Skin of body (tissue), 3 donors: ENCODE measurements at places on chromosomes 6 and 20.
A peak's percentile ranks its signal among the peaks of the same experiment; 100 is the strongest.

DNA sequence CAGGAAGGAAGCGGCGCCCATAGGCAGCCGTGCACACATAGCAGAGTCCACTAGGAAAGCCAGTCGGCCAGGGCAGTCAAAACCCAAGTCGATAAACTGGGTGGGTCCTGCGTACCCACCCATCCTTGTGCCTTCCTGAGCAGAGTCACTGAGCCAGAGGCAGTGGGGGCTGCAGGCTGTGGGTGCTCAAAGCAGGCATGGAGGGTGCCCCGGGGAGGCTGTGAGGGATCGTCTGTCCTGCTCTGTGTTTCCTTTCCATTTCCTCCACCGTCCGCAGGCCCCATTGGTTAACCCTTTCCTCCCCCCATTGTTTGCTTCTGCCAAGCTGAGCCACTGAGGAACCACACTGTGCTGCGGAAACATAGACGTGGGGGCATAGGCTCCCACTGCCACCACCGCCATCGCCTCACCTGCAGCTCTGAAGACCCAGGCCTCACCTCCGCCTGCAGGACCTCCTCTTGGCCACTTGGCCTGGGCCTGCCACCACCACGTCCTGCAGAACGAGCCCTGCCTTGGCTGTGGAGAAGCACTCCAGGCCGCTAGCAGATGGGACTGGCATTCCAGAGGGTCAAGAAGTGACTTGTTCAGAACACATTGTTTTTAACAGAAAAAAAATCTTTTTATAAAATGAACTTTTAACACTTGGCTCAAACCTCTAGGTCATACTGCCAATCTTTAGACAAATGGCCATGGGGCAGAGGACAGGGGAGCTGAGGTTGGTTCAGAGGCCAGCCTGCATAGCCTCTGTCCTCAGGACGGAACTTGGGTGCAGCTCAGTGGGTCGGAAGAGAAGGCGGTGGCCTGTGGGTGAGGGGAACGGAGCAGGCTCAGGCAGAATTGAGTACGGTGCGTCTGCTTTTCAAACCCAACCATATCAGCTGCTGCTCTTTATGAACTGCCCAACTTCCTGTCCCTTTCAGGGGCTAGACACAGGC lies 52.6 kb downstream of the TCP11 start:
- DNase-seq: no peak

- no peak for DNase-seq
Measured at GRCh38 chr20:11076434-11077105, 402.8 kb upstream of the JAG1 start.

- DNase-seq: no peak
Measured at GRCh38 chr20:21033817-21034216, 72.3 kb downstream of the LINC00237 start.

DNA sequence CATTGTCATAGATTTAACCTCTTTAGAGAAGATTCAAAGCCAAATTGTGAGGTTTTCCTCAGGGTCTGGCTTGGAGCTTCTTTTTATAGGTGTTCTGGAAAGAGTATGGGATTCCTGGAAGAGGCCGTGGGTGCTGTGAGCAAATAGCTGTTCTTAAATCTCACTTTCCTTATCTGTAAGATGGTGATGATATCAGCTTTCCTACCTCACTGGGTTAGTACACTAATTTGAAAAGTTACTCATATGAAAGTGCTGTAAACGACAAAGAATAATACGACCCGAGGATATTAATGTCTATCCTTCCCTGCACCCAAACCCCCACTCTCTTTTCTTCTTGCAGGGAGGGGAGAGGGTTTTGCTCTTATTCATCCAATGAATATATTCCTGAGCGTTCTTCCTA lies 116.9 kb upstream of the ENPP5 start:
- DNase-seq: no peak

GRCh38 chr20:17648791-17649730 lies 33.0 kb downstream of the RRBP1 start:
- DNase-seq: no peak

GRCh38 chr6:26556263-26557070 lies 18.3 kb downstream of the HMGN4 start:
- peak; percentile 79 for DNase-seq

DNA sequence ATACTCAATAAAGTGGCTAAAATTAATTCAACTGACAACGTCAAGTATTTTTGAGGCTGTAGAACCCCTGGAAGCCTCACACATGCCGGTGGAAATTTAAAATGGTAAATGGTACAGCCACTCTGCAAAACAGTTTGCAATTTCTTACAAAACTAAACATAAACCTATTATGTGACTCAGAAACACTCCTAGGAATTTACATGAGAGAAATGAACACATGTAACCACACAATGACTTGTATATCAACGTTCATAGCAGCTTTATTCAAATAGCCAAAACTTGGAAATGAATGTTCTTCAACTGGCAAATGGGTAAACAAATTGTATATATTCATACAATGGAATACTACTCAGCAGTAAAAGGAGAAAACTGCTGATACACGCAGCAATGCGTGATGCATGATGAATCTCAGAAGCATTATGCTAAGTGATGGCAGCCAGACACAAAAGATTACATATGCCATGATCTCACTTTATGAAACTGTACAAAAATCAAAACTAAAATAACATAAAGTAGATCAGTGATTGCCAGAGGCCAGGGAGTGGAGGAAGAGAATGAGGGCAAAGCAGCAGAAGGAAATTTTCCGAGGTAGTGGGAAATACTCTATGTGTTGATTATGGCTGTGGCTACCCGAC lies 112.5 kb downstream of the FAM50B start:
- DNase-seq: no peak

GRCh38 chr6:106927531-106928398 lies 46.8 kb downstream of the CD24 start:
- DNase-seq: no peak

DNA sequence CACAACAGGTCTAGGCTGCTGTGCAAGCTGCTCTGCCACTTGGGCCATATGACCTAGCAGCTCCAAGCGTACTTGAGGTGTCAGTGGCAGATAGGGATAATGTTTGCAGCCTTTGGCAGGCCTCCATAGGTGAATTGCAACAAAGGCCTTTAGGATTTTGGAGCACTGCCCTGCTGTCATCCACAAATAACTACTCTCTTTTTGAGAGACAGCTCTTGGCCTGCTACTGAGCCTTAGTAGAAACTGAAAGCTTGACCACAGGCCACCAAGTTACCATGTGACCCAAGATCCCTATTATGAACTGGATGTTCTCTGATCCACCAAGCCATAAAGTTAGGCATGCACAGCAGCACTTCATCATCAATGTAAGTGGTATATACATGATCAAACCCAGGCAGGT lies 29.9 kb downstream of the FBXO30 start:
- no peak for DNase-seq

GRCh38 chr20:57625181-57625958 lies 5.1 kb upstream of the ZBP1 start:
- DNase-seq: no peak

- DNase-seq: no peak
Measured at GRCh38 chr6:155256122-155256795, 7.6 kb upstream of the CLDN20 start.

DNA sequence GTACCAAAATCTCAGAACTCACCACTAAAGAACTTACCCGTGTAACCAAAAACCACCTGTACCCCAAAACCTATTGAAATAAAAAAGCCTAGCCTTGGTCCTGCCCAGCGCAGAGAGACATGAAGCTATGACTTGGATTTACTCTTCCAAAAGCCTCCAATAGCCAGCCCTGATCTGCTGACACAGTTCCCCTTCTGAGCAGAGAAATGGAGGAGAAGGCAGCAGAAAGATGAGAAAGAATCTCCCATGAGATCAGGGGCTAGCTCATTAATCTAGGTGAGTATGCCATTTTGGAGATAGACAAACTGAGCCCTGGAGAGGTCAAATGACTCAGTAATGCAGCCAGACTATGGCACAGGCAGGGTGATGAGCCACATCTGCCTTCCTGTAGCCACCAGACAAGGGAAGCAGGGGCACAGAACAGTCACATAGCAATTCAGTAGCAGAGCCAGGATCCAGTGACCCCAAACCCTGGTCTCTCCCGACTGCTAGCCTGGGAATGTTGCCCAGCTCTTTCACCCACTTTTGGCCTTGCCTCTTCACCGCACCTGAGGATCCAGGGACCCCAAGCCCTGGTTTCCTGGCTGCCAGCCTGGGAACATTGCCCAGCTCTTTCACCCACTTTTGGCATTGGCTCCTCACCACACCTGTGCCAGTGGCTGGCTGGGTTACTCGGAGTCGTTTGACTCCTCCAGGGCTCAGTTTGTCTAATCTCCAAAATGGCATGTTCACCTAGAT lies 7.2 kb upstream of the SDCBP2 start:
- no peak for DNase-seq

- no peak for DNase-seq
Measured at GRCh38 chr6:167146135-167146534, 11.6 kb downstream of the GPR31 start.

GRCh38 chr6:145752638-145753037 lies 17.3 kb upstream of the EPM2A start:
- DNase-seq: no peak

DNA sequence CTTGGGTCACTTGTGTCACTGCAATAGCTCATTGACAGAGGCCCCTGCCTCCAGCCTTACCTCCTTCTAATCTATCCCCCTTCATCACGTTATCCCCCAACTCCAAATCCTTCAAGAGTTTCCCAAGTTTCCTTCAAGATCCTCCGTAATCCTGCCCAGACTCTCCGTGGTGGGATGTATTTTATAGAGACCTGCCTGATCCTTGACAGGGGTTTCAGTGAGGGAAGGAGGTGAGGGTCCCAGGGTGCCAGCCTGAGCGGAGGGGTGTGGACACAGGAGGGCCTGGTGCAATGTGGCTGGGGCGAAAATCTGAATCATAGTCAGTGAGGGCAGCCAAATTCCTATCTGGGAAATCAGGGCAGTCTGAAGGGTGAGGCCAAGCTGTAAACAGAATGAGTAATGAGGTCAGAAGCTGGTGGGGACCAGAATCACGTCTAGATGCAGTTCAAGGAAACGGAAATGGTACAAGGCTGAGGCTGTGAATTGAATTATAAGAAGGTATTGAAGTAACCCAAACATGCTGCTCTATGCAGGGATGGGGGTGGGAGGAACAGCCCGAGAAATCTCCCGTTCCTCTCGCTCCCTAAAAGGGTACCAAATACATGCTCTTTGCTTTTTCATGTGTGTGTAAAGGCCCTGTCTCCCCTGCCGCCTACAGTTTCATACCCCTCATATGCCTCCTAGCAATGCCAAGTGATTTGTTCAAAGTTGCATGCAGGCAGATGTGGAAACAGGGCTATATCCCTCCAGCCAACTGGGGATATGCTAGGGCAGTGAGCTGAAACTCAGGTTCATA lies 35.4 kb upstream of the PIM1 start:
- DNase-seq: no peak

DNA sequence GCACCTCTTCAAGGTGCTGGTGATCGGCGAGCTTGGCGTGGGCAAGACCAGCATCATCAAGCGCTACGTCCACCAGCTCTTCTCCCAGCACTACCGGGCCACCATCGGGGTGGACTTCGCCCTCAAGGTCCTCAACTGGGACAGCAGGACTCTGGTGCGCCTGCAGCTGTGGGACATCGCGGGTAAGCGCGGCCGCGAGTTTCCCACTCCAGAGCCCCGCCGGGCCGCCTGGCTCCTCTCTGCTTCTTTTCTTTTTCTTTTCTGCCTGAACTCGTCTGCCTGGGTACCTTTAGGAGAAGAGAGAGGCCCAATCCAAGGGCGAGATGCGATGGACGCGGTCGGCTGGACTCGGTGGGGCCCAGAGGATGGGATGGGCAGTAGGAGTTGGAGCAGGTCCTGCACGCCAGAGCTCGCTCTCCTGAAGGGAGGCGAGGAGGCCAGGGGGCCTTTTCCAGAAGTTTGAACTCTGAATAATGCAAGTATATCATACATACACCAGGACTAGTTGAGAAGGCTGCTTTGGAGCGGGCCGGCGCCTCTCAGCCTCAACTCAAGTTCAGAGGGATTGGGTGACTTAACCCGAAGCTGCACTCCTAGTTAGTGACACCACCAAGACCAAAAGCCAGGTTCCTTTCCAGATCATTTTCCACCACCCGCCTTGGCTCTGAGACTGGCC lies 445 bp downstream of the RAB32 start:
- DNase-seq: peak; percentile 52

- no peak for DNase-seq
Measured at GRCh38 chr20:44896583-44896982, 11.1 kb downstream of the YWHAB start.

- no peak for DNase-seq
Measured at GRCh38 chr6:142787422-142787821, 157.6 kb downstream of the HIVEP2 start.

DNA sequence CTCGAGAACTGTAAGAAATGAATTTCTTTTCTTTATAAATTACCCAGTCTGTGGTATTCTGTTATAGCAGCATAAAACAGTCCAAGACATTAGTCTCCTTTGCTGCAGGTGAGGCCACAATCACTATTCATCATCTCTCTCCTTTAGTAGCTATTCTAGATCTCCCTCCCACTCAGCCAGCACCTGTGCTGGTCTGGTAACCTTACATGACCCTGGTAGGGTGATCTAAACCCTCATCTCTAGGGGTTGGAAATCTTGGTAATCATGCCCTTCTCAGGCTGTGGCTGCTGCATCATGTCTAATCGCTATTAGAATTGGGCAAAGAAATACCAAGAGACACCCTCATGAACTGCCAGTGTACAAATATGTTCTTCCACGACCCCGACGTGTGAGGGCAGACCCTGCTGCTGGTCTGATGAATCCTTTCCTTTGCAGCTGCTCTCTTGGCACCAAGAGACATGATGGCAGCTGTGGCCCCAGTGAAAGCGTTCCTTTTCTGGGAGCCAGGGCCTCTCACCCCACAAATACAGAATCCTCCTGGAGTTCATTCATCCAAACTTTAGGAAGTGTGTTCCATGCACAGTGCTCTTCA lies 23.0 kb upstream of the IGF2R start:
- DNase-seq: no peak

DNA sequence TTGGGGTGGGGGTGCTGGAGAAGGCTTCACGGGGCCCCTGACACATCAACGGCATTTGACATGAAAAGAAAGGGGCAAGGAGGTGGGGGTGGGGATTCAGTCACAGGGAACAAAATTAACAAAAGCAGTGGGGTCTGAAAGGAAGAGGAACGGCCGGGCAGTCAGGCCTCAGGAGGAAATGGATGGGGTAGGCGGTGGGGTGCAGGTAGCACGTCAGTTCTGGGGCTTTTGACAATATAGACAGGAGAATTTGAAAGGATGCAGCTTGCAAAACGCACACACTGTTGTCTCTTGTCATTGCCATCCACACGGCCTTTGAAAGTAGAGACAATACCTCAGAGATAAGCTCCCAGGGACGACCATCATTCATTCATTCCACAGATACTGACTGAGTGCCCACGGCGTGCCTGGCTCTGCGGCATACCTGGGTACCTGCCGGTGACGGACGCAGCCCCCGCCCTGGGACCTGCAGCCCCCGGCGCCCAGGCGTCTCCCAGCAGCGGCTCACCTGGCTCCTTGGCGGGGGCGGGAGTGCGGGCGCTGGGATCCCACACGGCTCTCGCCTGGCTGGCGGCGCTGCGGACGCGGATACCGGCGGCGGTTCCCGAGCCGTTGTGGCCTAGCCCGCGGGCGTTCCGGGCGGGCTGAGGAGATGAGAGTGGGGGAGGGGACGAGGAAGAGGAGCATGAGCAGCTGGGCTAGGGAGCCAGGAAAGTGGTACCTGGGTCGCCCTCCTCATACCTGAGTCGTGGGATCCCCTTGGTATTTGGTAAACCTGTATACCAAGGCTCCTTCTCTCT lies at the start of gene SLC26A8:
Gene SLC26A8, minus strand, starts transcription at position 646 of the 800 bp plus-strand sequence. CDS start 4,934 bp downstream, outside the sequence.
- no peak for DNase-seq

GRCh38 chr20:53284256-53284655 lies 309.4 kb downstream of the ZNF217 start:
- no peak for DNase-seq
